CD4-positive, alpha-beta memory T cell (primary cell): ENCODE measurements at places on chromosomes 11 and 22.

- DNase-seq: no peak
These were observed 86.9 kb downstream of the CACNG2 start for GRCh38 chr22:36616682-36617081.

GRCh38 chr11:126305699-126306098 is 1.8 kb downstream of the DCPS start:
- DNase-seq: no peak

GRCh38 chr11:119518746-119519730 is 96.1 kb upstream of the THY1 start:
- no peak for DNase-seq

GRCh38 chr11:22928207-22928917 is 68.1 kb upstream of the CCDC179 start:
- no peak for DNase-seq

GRCh38 chr11:35617687-35618496 is at the start of gene FJX1:
FJX1 (plus strand) TSS chr11:35618460; CDS start chr11:35618637, 177 bp downstream.
- DNase-seq: no peak

GRCh38 chr22:47623763-47624148 is 861.3 kb downstream of the TBC1D22A start:
- DNase-seq: no peak

DNA sequence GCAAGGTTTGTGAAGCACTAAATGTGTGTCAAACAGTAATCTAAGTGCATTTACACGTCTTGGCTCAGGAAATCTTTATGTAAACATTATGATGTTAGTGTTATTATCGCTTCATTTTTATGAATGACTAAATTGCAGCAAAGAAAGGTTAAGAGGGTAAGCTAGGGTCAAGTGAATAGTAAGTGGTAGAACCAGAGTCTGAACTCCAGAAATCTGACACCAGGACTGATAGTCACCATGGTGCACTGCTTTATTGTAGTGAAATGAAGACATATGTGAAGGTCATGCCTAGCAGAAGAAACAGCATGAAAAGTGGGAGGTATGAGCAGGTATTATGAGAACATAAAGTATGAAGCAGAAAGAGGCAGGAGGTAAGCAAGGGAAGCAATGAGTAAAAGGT is 368.7 kb upstream of the TENM4 start:
- no peak for DNase-seq

- DNase-seq: no peak
These were observed 15.6 kb upstream of the SHISAL1 start for GRCh38 chr22:44328326-44328725.

DNA sequence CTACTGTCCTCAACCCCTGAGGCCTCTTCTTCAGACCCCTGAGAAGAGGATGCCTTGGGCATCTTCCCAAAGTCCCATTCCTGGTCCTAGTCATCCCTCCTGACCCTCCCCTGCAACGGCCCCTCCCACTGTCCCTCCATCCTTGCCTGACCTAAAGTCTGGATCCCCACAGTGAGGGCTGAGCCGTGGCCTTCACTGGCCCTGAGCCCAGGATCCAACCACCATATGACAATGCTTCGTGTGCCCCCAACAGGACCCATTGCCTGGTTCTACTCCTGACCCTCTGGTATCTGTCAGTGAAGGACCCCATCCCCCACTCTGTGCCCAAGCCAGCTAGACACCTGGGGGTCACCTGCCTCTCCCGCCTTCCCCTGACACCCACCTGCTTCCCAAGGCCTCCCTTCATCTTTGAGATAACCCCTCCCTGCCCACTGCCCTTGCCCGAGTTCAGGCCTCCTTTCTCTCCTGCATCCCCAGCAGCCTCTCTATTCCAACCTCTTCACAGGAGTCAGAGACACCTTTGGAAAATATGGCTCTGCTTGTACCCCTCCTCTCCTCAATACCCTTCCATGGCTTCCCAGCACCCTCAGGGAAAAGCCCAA is 48.0 kb downstream of the LRRC32 start:
- DNase-seq: no peak

DNA sequence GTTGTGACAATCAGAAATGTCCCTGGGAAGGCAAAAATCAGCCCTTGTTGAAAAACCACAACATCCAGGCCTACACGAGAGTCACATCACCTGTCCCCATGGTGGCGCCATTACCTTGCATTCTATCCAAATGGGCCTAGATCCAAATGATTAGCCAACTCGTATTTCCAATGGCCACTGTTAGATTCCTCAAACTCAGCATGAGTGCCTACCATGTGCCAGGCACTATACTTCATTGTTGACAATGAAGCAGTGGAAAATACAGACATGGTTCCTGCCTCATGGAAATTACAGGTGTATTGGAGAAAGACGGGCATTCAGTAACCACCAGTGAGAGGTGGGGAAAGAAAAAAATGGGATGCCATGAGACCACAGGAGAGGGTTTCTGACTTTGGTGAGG is 29.8 kb upstream of the CREB3L1 start:
- peak; percentile 34 for DNase-seq

GRCh38 chr11:29782447-29782846 is 234.4 kb downstream of the KCNA4 start:
- no peak for DNase-seq

- DNase-seq: no peak
These were observed 259.8 kb upstream of the BLID start for GRCh38 chr11:122375687-122376399.

- peak; percentile 37 for DNase-seq
These were observed 1.6 kb downstream of the SUN2 start for GRCh38 chr22:38753948-38754750.
